ENCODE measurements at places on chromosomes 1 and 21.

DNA sequence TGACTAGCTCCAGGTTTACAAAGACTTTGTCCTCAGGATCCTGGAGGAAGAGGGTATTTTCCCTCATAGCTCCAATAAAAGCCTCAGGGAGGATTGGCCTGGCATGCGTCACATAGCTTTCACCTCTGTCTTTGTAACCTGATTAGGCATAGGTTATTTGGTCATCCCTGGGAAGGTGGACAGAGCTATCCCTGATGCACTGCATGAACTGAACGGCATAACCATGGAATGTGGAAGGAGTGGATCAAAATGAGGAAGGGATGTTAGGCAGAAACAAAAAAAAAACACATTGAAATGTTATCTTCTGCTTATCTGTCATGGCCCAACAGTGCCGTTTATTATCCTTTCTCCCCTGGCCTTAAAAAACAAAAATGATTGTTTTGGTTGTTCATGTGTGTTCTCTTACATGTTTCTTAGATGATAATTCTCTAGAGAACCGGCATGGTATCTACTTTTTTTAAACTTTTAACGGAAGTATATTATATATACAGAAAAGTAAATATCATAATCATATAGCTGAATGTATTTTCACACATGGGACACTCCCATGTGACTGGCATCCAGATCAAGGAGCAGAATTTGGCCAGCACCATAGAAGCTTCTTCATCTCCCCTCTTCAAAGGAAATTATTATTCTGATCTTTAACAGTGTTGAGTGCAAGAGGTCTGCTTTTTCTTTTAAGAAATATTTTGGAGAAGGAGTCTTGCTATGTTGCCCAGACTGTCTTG lies 85.3 kb downstream of the RPS6KC1 start:
- no peak for DNase-seq

DNA sequence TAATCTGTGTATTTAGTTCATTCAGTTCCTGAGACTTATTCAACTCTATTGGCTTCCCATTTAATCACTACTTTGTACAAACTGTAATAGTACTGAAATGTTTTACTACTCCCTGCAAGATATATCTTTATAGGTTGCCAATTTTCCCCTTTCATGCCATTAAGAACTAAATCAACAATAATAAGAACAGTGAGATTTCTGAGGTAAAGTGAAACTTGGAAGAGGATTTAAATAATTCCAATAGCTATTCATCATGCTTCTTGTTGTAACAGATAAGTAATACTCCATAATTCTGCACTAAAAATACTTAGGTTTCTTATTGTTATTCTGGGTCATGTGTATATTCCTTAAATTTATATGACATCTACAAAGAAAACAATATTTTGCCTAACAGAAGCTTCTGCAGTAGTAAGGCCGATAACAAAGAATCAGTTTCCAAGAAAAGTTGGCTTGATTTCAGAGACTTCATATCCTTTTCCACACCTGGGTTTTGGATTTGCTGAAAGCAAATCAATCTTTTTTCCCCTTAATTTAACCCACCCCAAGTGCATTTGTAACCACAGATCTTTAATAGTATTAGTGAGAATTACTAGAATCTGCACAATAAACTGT lies 258.3 kb downstream of the FAF1 start:
- DNase-seq = no peak

DNA sequence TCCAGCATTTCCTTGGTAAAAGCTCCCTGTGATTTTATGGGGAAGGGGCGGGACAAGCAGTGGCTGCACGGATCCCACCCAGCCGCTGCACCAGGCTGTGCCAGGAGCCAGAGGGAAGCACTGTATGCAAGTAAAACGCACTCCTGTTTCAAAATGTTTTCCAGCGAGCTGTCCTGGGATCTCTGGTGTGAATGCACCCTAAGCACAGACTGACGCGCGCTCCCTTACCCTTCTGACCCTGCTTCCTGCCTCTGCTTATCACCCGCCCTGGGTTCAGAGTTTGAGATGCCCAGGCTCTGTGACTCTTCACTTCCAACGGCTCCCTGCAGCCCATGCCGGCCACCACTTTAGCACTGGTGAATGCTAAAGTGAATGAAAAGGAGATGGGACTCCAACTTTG lies 131.2 kb downstream of the RHOU start:
- no peak for DNase-seq

DNA sequence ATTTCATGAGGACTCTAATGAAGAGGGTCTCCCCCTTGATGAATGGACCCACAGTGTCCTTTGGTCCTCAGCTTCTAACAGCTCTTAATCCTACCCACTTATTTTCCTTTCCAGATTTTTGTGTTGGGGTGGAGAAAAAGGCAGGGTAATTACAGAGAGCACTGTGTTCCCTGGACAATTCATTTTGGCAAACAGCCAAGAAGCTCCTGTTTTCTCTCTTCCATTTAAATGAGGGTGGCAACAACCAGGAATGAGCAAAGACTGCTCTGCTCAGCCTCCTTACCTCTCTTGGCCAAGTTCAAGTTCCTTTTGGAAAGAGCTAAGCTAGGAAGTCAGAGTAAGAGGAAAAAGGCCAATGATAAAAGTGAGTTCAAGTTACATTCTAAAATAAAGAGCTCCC lies 11.9 kb downstream of the XKR8 start:
- DNase-seq = no peak

DNA sequence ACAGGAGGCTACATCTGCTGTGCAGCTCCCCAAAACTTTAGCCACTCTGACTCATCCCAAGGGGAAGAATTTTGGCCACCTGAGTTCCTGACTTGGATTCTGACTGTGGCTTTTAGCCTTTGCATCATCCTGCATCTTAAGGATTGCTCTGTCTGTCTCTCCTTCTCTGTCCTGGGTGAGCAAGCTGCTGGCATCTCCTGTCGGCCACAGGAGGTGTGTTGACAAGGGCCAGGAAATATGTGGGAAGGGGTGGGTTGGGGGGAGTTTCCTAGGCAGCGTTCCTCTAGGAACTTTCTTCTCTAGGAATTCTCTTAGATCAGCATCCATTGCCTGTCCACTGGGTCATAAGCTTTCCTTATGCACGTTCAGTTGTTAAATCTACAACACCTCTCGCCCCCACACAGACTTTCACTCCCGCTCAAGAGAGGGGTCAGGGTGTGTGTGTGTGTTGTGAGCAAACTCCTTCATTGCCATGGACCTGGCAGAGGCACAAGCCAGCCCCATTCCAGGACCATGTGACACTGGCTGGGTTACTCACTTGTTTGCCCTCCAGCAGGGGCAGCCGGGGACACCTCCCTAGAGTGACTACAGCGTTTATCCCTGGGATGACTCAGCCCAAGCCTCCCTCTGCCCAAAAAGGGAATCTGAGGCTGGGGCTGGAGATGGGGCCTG lies 145.0 kb upstream of the DUSP10 start:
- no peak for DNase-seq

Measured in germinal center (tissue), 1 donor.